Activated T-cell treated with anti-CD3 and anti-CD28 coated beads for 1 hour (primary cell): ENCODE measurements at places on chromosomes 1 and 21.

DNA sequence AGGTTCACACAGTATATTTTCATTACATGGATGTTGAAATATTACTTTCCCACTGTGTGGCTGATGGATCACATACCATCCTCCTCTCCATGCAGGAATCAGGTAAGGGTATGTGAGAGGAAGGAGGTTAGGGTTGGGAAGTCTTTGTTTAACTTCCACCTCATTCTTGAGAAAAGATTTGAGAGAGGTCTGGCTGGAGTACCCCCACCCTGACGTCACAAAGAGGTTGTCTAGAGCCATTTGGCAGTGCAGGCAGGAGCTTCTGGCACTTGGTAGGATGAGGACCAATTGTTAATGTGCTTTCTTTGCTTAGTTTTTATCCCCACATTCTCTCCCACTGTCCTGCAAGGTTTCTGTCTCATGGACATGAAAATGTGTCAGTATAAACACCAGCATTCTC is 356.6 kb downstream of the DSCAM start:
- no peak for DNase-seq

DNA sequence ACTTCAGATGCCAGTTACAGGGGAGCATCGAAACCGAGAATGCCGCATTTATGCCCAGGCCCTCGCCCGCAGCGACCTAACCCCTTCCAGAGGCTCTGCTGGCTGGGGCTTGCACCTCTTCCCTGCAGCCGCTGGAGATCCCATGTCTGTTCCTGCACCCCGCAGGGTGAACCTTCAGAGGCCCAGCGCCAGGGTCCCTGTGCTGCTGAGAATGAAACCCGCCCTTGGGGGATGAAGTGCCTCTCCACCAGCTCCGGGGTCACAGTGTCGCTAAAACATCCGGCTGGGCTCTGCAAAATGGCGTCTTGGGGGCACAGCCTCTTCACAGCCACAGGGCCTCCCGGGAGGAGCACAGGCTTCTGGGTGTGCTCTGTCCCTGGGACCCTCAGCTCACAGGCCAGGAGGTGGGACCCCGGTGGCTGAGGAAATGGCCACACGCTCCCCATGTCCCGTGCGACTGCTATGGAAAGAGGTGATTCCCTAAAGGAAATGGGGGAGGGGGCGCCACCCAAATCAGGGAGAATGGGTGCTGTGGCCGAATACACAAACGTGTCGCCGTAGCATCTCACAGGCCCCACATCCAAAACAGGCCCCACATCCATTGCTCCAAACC is 39.9 kb upstream of the TSPEAR start:
- no peak for DNase-seq

- DNase-seq: no peak
These were observed 115.3 kb downstream of the PLA2G4A start for GRCh38 chr1:186943891-186944686.

GRCh38 chr1:24349891-24350290 is 30.7 kb downstream of the GRHL3 start:
- DNase-seq: no peak

DNA sequence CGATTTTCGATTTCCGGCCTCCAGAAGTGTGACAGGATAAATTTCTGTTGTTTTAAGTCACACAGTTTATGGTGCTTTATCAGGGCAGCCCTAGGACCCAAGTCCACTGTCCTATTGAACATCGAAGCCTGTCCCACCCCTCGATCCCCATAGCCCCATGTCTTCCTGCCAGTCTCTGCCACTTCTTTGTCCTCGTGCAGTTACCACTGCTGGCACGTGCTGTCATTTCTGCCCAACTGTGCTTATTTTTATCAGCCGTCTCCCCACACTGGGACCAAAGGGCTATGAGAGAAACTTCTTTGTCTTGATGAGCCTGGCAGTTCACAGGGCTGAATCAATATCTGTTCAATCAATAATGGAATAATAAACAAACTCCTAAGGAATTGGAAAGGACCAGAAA is 146.7 kb downstream of the PSMG1 start:
- DNase-seq: no peak

DNA sequence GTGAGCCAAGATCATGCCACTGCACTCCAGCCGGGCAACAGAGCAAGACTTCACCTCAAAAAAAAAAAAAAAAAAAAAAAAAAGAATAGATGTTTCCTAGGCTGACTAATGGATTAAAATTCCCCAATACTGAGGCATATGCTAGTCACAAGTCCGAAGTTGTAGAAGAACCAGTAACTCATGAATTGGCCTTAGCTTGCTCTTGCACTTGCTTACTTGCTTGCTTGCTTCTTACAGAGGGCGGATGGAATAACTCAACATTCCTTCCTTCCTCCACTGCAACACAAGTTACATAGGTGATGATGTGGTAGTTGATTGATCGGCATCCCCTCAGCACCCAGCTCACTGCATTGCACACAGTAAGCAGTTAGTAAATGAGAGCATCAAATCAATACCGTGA is 2.8 kb upstream of the TARS2 start:
- DNase-seq: no peak

DNA sequence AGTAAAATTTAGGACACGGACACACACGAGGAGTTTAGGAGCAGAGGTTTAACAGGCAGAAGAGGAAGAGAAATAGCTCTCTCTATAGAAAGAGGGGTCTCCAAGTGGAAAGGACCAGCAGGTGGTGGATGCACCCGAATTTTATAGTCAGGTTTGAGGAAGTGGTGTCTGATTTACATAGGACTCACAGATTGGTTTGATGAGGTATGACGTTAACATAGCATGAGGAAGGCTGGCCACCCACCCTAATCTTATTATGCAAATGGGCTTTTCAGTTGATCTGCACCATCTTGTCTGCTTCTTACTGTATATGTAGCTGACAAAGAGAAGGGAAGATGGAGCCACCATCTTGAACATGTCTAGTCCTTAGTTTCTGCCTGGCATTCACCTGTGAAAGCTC is 52.5 kb upstream of the RGS2 start:
- no peak for DNase-seq
